Mesenteric fat pad (tissue), 1 donor: ENCODE measurements at places on chromosomes 13 and 19. TPM values are rescaled to one million over a fixed set of nuclear protein-coding genes. Genes with fewer than 3 reads are reported as not detected.

WDR88 gene
- not detected for total RNA-seq

RAB3A gene
- 3.0 TPM for total RNA-seq

NXNL1 gene
- 1.3 TPM for total RNA-seq

SIGLEC8 gene
- 0.39 TPM for total RNA-seq

IRS2 gene
- total RNA-seq, result 97.3 TPM

RBM42 gene
- 63.9 TPM for total RNA-seq

ZFP30 gene
- 8.3 TPM for total RNA-seq

KCNK6 gene
- 14.3 TPM for total RNA-seq

ZNF837 gene
- total RNA-seq, result 0.48 TPM

DZIP1 gene
- total RNA-seq, result 7.8 TPM

MISP3 gene
- total RNA-seq, result 1.7 TPM

PCP2 gene
- not detected for total RNA-seq

GRIN2D gene
- 0.48 TPM for total RNA-seq

PLVAP gene
- 293 TPM for total RNA-seq

SYT5 gene
- total RNA-seq, result not detected

MBD3L2 gene
- total RNA-seq, result not detected

ZNF420 gene
- total RNA-seq, result 7.4 TPM
